ENCODE measurements at places on chromosomes 4 and X.

- DNase-seq, result no peak
Observed at GRCh38 chr4:145881576-145881975, 57.0 kb downstream of the ZNF827 start.

- no peak for DNase-seq
Observed at GRCh38 chrX:48938721-48939425, 18.5 kb downstream of the OTUD5 start.

DNA sequence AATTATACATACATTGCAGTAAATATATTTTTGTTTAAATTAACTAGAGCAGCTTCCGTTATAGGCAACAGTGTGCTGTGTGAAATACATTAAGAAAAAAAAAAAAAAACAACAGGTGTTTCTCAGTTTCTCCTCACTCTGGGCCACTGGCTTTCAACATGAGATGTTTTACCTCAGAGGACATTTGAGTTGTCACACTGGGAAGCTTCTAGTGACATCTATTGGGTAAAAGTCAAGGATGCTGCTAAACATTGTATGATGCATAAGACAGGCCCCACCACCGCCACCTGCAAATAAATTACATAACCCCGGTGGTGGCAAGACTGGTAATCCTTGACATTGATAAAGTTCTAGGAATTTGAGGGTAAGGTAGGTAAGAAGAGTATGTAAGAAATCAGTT lies 1512.2 kb downstream of the C4orf33 start:
- DNase-seq, result no peak

DNA sequence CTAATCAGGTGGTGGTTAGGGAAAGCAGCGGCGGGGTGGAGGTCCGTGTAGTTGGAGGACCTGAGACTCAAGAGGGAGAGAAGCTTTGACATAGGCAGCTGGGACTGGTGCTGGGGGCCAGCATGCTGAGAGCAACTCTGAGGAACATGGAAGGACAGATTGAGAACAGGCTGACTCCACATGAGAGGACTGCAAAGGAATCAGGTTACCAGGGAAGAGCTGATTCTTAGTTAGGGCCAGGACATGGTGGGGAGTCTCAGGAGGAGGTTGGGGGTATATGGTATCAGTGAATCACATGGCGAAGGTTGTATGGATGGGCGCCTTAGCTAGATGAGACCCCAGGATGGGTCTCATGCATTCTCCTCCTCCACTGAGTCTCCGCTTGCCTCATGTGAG lies 264.0 kb upstream of the BOD1L1 start:
- DNase-seq, result no peak

GRCh38 chrX:48613502-48614160 lies 16.3 kb downstream of the WDR13 start:
- DNase-seq, result no peak

DNA sequence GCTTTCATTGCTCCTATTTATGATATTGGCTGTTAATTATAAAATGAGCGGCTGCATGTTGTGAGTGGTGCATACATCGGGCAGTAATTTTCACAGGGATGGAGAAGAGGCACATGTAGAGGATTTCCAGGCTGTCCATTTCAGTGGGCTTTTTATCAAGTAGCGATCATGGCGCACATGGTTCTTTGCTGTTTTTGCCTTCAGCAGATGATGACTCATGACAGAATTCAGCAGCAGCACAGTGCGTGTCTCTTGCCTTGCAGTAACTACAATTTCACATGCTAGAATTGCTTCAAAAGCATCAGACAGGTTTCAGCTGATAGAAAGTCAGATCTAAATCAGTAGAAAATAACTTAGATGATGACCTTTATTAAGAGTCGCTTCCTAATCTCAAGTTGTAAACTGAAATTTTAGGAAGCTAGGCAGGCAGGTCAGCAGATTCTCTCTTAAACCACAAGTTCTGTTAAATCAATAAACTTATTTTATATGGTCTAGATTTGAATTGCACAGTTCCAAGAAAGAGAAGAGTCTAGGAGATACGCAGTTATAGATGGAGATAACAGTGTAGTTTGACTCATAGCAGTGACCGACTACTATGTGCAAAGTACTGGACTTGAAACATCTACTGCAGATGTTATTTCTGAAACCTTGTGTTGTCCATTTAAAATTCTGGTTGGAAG lies 35.8 kb downstream of the LRP2BP start:
- DNase-seq, result no peak

DNA sequence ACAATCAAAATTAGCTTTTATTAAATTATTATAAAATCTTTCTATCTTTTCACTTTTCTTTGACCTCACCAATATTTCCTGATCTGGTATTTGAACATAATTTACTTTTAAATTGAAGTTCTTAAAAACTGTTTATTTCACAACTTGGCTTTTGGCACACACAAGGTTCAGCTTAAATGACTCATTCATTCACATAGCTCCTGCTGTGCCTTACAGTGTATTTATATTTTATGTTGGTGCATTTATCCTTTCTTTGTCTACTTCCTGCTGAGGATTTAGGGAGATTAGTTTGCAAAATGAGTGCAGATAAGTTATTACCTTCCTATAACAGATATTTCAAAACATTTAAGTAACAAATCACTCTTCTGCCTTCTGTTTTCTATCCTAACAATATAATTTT lies 430.6 kb downstream of the DTHD1 start:
- DNase-seq, result no peak

GRCh38 chrX:68915778-68916177 lies 87.0 kb downstream of the EFNB1 start:
- DNase-seq, result no peak

GRCh38 chr4:10731162-10731561 lies 46.6 kb upstream of the CLNK start:
- no peak for DNase-seq

DNA sequence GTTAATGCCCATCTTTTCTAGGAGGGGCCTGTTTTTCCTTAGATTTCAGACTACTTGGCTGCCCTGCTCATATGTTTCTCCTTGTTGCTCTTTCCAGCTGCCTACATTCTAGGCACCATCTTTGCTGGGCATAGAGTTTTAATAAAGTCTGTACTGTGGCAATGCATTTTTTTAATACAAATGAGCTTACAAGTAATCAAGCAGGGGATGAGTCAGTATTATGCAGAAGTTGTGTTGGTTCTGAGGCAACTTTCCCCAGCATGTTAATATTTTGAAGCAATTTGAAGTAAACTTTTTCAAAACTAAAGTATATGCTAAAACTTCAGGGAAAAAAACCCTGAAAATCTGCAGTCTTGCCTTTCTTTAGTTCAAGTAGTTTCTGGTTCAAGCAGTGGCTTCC lies 372.0 kb upstream of the GATB start:
- no peak for DNase-seq

DNA sequence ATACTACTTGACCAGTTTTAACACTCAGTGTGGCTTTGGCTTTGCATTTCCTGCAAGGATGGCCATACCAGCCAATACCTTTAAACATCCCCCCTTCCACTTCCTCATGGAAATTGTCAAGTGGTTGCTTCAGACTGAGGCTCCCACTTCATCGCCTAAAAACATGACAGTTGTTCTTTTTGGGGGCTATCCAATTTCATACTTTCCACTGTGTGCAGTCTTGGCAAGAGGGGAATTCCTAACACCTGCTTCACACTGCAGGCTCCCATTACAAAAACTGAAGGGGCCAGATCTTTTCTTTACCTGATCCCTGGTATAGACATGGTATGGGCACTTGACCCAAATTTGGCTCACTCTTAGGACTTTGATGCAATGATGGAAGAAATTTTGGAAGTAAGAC lies 28.5 kb upstream of the TSR2 start:
- DNase-seq, result no peak

- no peak for DNase-seq
Observed at GRCh38 chrX:50700921-50701320, 113.1 kb downstream of the SHROOM4 start.

GRCh38 chr4:8215641-8216442 lies 16.8 kb downstream of the SH3TC1 start:
- no peak for DNase-seq

DNA sequence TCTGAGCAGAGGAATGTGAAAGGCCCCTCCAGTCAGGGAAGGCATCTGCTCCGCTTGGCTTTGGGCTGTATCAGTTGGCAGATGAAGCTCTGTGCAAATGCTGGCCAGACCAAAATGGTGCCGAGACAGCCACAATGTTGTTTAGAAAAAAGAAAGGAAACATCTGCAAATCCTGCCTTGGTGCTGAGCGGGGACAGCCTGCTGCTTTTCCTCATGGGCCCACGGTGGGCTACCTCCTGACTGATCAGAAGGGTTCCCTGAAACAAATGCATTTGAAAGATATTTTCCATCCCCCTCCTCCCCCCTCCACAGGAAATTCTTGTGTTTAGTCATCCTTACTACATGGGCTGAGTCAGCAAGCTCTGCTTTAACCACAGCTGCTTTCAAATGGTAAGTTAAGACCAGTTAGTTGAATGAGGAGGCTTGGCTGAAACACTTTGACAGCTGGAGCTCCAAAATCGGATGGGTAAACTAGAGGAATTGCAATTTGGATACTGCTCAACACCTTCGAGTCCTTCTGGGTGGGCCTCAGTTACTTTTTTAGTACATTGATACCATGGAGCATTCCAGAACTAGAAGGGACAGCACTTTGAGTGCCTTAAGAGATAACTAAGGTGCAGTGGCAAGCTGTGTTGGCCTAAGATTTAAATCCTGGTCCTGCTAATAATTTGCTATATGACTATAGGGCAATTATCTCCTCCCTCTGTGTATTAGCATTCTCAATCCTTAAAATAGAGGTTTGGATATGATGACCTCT lies 36.0 kb downstream of the PLAC1 start:
- DNase-seq, result no peak

GRCh38 chr4:6044276-6044675 lies 26.0 kb upstream of the C4orf50 start:
- DNase-seq, result no peak

- DNase-seq, result no peak
Observed at GRCh38 chr4:86096373-86096772, 263.5 kb downstream of the MAPK10 start.

GRCh38 chr4:125020089-125021034 lies 294.4 kb upstream of the FAT4 start:
- no peak for DNase-seq

DNA sequence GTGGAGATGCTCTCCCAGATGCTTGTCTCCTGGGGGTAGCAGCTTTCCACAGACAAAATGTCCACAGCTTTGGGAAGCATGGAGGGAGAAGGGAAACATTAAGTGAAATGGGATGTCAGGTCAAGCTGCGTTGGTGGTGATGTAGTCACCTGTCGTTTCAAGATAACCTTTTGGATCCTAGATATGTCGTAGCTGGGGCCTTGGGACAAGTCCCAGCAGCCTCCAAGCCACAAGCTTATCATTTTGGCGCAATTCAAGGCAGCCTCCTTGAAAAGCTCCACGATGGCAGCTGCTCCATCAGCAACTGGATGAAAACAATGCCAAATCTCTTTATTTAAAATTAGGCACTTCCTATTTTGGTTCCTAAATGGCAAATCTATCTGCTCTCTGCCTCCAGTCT lies 52.0 kb downstream of the RTL9 start:
- no peak for DNase-seq

- no peak for DNase-seq
Observed at GRCh38 chr4:123250843-123251242, 145.8 kb upstream of the SPRY1 start.

- no peak for DNase-seq
Observed at GRCh38 chr4:87026800-87027495, 92.1 kb downstream of the AFF1 start.

GRCh38 chrX:140504371-140505324 lies at the start of gene SOX3:
Gene SOX3 (minus strand): TSS chrX:140505069. CDS start chrX:140505060, 9 bp downstream.
- DNase-seq, result no peak

GRCh38 chrX:15820106-15821073 lies 30.1 kb downstream of the ZRSR2 start:
- no peak for DNase-seq

GRCh38 chr4:148510211-148510610 lies 68.0 kb upstream of the NR3C2 start:
- no peak for DNase-seq

GRCh38 chr4:101972791-101973190 lies 182.3 kb downstream of the BANK1 start:
- no peak for DNase-seq

GRCh38 chr4:38691251-38692008 lies 27.4 kb downstream of the KLF3 start:
- DNase-seq, result no peak

DNA sequence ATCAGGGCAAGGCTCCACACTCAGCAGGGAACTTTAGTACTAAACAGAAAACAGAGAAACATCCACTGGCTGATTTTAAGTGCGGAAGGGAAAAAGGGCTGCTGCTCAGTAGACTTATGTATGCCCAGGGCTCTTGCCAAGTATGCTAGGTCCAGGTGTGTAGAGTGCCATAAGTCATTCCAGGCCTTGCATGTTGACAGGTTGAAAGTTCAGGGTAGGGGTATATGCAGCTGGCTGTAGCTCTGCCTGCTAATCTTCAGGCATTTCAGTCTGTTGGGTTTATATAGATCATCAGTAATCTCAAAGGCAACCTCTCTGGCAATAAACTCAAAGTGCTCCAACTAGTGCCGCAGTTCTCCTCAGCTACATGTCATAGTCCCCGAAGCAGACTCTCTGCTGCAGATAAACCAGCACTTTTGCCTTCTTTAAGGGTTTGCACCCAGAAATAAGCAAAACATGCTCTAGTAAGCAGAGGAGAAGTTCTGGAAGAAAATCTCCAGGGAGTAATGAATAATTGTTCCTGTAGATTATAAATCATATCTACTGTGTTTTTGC lies 134.9 kb upstream of the GRIA3 start:
- no peak for DNase-seq

GRCh38 chr4:159227984-159228383 lies 125.1 kb downstream of the RAPGEF2 start:
- no peak for DNase-seq

- no peak for DNase-seq
Observed at GRCh38 chrX:9710332-9710731, 55.3 kb downstream of the GPR143 start.

GRCh38 chr4:146790515-146790914 lies 151.8 kb downstream of the POU4F2 start:
- DNase-seq, result no peak

DNA sequence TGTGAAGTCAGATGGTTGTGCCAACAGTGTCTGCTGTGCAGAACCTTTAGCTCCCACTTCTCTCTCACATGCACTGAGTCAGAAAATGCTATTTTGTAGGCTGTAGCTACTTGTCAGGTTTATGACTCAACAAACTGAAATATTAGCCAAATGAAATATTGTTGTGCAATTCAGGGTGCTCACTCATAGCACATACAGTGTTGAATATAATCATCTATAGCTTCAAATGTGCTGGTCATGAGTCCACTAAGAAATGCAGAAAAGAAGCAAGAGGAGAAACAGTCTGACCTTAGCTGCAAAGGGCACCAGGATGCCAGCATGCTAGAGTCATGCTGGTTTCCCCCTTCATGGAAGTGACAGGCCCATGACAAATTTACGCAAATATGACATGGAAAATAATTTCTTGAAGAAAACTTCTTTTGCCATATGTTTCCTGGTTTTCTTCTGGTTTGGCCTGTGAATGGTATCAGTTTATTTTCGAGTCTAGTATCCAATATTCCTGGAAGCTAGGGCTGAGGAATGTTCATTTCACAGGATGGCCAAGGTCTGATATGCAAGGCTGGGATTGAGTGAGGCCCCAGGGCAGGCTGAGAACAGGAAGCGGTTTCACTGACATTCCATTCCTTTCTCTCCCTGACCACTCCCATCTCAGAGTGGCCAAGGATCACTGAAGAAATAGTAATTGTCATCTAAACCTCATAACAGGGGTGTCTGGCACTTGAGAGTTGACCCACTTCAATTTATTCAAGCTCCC lies 10.3 kb upstream of the CXCL2 start:
- DNase-seq, result no peak

GRCh38 chr4:86657382-86657781 lies 63.3 kb downstream of the PTPN13 start:
- DNase-seq, result no peak

GRCh38 chr4:176817204-176817603 lies 24.5 kb upstream of the VEGFC start:
- DNase-seq, result no peak

Data from thymus (tissue), 14 donors.